ENCODE measurements at places on chromosomes 4 and X. TPM values are rescaled to one million over a fixed set of nuclear protein-coding genes. Genes with fewer than 3 reads are reported as not detected.

Gene TLR10
- polyA plus RNA-seq = 0.10 TPM

Gene CMC4
- polyA plus RNA-seq = 17.0 TPM

Gene PAK3
- 0.61 TPM for polyA plus RNA-seq

Gene NELFA
- 12.5 TPM for polyA plus RNA-seq

Gene TSPAN7
- 84.2 TPM for polyA plus RNA-seq
